Activated T-helper 1 cell treated with Interleukin-2 at 50 U/mL for 16 hours (primary cell): ENCODE measurements at places on chromosomes 6 and 20.

GRCh38 chr20:52493171-52493721 is 301.7 kb upstream of the ZFP64 start:
- no peak for DNase-seq

- DNase-seq = no peak
Measured at GRCh38 chr20:12762725-12763124, 246.0 kb upstream of the SPTLC3 start.

DNA sequence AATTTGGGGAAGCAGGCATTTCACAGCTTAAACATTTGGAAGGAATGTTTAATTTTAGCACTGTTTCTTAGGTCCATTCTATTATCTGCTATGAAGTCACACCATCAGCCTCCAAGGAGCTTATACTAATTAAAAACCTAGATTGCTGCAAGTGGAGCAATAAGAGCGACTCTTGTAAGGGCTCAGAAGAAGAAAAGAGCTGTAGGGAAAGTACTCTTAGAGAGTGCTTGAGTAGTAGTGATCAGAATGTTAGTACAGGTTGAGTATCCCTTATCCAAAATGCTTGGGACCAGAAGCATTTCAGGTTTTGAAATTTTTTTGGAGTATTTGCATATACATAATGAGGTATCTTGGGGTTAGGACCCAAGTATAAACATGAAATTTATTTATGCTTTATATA is 285.3 kb downstream of the UBE3D start:
- DNase-seq = no peak

DNA sequence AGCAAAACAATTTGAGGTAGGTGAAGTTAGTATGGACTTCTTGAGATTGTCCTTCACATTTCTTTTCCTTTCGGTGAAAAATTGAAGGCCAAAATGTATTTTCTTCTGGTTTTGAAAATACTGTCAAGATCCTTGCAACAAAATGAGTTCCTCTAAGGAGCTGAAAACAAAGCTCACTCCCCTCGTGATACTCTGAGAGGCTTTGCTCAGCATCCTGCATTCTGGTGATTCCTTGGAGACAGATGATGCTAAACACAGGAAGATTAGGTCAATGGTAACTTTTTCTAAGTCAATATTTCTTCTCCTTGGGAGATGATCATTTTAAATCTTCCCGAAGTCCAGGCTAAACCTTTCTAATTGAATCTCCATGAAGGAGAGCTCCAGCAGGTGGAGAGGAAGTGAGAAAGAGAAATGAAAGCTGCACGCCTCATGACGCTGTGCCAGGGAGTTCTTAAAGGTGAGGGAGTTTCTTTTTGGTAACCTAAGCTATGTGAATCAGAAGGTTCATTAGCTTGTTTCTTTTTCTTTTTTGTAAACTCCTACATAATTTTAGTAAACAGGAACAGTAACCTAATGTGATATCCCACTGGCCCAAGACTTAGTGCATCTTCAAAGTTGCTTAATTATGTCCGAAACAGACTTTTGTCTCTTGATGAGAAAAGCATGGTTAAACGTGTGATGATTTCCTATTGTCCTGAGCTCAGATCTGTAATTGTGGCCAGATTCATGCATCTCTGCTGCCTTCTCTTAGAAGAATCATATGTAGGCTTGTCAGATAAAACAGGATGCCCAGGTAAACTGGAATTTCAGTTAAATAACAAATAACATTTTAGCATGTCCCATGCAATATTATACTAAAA is 15.0 kb downstream of the ESR1 start:
- DNase-seq = no peak

DNA sequence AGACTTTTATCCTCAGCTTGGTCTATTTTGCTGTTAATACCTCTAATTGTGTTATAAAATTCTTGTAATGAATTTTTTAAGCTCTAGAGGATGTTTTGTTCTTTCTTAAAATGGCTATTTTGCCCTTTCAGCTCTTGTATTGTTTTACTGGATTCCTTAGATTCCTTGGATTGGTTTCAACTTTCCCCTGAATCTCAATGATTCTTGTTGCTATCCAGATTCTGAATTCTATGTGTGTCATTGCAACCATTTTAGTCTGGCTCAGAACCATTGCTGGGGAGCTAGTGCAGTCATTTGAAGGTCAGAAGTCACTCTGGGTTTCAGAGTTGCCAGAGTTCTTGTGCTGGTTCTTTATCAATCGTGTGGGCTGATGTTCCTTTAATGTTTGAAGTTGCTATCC is 37.1 kb downstream of the OTOR start:
- DNase-seq = no peak
